Stromal cell of bone marrow (primary cell): ENCODE measurements at places on chromosomes 2 and 18.
A peak's percentile ranks its signal among the peaks of the same experiment; 100 is the strongest.

DNA sequence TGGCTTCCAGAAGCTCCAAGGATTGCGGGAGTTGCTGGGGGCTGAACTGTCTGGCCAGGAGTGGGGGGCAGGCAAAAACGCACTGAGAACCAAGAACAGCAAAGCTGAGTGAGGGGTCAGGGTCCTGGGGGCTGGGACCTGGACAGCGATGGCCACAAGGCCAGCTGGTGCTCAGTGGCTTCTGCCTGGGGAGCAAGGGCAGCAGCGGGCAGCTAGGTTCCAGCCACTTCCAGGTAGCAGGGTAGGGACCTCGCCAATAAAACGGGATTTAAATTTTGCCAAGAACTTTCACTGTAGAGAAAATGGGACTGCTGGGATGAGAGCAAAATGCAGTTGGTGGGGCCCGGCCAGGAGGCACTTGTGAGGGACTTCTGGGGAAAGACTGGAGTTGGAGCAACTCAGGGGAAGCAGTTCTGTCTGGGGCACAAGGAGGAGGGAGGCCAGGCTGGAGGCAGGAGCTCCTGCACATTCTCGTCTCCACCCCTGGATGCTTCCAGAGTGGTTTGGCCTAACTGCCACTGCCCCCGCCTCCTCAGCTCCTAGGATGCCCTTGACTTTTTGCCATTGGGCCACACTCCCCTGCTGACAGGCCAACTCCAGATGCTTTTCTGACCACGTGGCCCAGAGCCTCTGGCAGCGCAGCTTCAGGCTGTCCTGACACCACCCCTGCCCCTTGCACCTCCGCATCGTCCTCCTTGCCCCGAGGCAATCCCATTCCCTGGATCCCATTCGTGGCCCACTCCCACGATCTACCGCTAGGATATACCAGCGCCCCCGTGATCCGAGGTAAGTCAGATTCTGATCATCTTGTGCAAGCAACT, 5.5 kb upstream of the CCDC74A start:
- DNase-seq, result no peak

DNA sequence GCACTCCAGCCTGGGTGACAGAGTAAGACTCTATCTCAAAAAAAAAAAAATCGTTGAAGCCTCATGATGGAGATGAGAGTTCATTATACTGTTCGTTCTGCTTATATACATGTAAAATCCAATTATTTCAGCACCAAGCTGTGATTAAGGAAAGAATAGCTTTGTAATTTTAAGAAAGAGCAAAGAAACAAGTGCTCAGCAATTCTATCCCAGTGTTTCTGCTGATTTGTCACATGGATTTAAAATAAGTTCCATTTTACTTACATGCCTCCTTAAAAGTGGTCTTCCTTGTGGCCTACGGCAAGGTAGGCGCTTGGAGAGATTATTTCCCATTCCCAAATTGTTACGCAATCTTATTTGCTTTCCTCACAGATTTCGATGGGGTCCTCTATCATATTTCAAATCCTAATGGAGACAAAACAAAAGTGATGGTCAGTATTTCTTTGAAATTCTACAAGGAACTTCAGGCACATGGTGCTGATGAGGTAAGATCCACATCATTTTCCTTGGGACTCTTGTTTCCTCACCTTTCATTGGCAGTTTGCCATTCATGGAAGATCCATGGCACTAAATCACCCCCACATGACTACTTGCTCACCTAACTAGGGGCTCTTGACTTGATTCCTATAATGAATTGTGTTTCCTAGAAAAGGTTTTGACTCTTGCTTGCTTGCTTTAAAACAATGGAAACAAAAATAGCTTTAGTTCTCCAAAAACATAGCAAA, 11.5 kb downstream of the ARPC2 start:
- no peak for DNase-seq

GRCh38 chr18:32355896-32356295, 114.8 kb downstream of the GAREM1 start:
- DNase-seq, result peak; percentile 39

- no peak for DNase-seq
Measured at GRCh38 chr18:59540346-59540745, 156.9 kb downstream of the CCBE1 start.
